Stimulated activated CD8-positive, alpha-beta memory T cell treated with anti-CD3 and anti-CD28 coated beads, Interleukin-2, amount 100 ng/mL, for 1 hour (primary cell): ENCODE measurements at places on chromosomes 16 and 17.

DNA sequence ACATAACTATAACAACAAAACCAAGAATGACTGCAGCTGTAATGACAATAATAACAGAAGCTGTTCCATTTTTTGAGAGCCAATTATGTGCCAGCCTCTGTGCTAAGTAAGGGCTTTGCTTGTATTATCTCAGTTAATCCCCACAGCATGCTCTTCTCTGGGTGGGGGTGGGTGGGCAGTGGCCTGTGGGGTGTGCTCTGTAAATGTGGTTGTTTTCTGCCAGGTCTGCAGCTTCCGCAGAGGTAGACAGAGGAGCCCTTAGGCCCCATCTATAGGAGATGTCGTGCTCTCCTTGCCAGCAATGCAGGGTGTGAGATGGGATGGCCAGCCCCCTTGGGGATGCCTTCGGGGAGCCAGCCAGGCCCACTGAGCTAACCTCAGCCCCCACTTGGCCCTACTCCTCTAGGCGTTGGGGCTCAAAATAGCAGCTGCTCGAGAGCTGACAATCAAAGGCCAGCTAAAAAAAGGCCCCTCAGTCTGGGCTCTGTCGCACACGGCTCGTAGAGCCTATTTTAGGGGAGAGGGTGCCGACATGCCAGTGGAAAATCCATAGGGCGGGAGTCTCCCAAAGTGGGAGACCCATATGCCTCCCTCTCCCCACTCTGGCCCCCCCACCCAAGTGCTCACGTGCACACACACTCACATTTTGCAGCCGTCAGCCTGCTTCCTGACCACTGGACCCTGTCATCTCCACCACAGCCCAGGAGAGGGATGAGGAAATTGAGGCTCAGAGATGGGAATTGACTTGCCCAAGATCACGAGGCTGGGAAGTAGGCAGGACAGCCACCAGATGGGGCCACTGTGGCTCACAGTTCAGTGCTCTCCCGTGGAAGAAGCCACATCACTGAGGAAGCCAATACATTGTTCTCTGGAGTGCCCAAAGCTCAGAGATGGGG, 15.8 kb downstream of the CDH16 start:
- no peak for DNase-seq

DNA sequence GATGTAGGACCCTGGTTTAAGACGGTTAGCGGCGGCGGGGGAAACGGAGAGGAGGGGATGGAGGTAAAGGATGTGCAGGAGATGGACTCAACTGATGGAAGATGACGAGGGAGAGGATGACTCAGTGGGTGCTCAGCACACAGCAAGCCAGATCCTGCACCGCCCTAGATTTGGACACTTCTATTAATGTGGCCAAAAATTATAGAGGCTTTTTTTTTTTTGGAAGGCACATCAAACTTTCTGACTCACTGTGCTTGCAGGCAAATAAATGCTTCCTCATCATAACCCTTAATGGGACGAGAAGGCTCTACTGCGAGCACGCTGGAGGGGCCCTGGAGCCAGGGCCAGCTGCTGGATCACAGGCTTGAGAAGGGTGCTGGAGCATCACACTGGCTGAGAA, 36.0 kb downstream of the RTN4RL1 start:
- DNase-seq = no peak

DNA sequence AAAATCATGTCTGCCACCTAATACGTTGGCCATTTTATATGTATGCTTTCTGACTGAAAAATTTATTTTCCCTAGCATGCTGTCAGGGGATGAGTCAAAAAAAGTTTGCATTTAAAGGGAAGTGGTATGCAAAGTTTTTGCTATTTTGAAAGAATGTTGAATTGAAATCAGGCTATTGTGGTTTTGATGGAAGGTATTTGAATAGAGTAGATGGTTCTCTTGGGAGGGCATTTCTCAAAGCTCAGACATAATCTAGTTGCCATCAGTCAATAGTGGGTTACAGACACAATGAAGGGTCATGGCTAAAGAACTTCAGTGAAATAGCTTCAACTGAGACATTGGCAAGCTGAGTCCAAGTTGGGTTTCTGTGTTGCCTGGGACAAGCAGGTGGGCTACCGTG, 102.4 kb downstream of the MAP2K6 start:
- no peak for DNase-seq

DNA sequence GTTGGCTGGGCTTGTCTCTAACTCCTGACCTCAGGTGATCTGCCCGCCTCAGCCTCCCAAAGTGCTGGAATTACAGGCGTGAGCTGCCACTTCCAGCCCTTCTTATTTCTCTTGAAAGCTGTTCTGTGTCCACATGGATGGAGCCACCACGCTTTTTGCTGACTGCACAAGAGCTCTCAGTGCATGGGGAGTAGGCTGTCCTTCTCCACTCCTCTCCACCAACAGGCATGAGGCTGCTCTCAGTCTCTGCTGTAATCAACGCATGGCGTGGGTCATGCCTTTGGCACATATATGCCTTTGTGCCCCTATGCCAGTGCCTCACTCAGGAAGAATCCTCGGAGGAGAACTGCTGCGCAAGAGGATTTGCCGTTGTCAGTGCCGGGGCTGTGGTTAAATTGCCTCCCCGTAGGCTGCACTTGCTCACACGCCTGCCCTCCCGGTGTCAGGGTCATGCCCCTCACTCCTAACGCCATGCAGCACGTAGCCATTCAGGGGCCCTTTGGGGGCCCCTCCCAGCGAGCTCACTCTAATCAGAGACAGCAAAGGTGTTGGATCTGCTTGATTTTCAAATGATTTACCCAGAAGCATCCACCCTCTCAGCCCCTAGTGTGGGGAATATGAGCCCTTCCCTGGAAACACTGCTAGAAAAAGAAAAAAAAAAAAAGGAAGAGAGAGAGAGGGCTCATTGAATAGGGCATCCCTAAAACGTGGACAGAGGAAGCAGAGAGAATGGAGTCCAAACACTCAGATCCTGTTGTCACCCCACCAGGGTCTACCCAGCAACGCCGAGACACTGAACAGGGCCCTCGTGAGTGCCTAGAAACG, 47.5 kb upstream of the ZCCHC14 start:
- no peak for DNase-seq

GRCh38 chr17:66690166-66690565, 144.8 kb upstream of the CACNG5 start:
- DNase-seq = no peak

- no peak for DNase-seq
Observed at GRCh38 chr17:72477491-72477890, 356.7 kb downstream of the SOX9 start.

GRCh38 chr16:79599256-79599836, 1.2 kb downstream of the MAF start:
- no peak for DNase-seq

DNA sequence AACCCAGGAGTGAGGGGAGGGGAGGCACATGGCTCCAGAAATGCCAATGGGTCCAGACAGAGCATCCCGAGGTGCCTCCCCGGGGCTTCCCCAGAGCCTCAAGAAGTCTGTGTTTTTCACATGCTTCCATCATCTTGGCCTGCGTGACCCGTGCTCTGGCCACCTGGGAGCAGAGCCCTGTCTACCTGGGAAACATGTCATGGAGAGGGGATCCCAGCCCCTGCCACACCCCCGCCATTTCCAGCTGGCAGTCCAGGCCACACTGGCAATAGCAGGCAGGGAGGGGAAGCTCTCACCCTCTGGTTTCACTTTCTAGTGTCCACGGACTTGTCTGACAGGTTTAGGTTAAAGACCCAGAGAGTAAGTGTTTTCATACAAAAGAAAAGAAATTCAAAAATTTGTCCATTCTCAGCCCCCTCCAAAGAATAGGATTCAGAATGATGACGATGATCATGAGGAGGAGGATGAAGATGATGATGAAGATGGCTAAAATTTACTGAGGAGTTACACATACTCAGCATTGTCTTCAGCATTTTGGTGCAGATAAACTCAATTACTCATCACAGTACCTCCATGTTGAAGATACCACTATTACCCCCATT, 9.0 kb downstream of the SMIM5 start:
- DNase-seq = no peak
